Upper lobe of left lung (tissue), 6 donors: ENCODE measurements at places on chromosomes 6 and 20. TPM values are rescaled to one million over a fixed set of nuclear protein-coding genes. Genes with fewer than 3 reads are reported as not detected.

The RRAGD gene
- total RNA-seq, result 17.5 TPM

The DYNLT2 gene
- total RNA-seq, result 1.1 TPM

The PPT2 gene
- 17.2 TPM for total RNA-seq

The HS3ST5 gene
- total RNA-seq, result 0.52 TPM

The LAMA4 gene
- 107 TPM for total RNA-seq

The FOXC1 gene
- total RNA-seq, result 5.5 TPM

The SLC52A3 gene
- 0.89 TPM for total RNA-seq

The ETV7 gene
- 10.5 TPM for total RNA-seq

The SLPI gene
- total RNA-seq, result 7,285 TPM

The MBOAT1 gene
- total RNA-seq, result 12.2 TPM

The STX11 gene
- total RNA-seq, result 88.1 TPM

The TMEM74B gene
- 11.6 TPM for total RNA-seq

The NRSN1 gene
- total RNA-seq, result not detected

The DCDC2 gene
- 7.5 TPM for total RNA-seq

The SPTLC3 gene
- total RNA-seq, result 9.0 TPM

The ARMC2 gene
- total RNA-seq, result 5.8 TPM

The BPIFB4 gene
- not detected for total RNA-seq

The C20orf144 gene
- total RNA-seq, result not detected

The PDE10A gene
- total RNA-seq, result 1.7 TPM

The C6orf15 gene
- total RNA-seq, result not detected

The HDGFL1 gene
- not detected for total RNA-seq

The PBOV1 gene
- not detected for total RNA-seq

The SIRPD gene
- not detected for total RNA-seq

The DEFB124 gene
- not detected for total RNA-seq
